H4 (cell line): ENCODE measurements at places on chromosomes 4 and X. TPM values are rescaled to one million over a fixed set of nuclear protein-coding genes. Genes with fewer than 3 reads are reported as not detected.
A peak's percentile ranks its signal among the peaks of the same experiment; 100 is the strongest.

- DNase-seq: no peak
Observed at GRCh38 chr4:3663791-3664190, 102.4 kb upstream of the ADRA2C start.

- peak; percentile 87 for DNase-seq
Observed at GRCh38 chr4:14916554-14917297, 85.6 kb upstream of the CPEB2 start.

- no peak for DNase-seq
Observed at GRCh38 chrX:64427787-64428186, 32.5 kb upstream of the MTMR8 start.

DNA sequence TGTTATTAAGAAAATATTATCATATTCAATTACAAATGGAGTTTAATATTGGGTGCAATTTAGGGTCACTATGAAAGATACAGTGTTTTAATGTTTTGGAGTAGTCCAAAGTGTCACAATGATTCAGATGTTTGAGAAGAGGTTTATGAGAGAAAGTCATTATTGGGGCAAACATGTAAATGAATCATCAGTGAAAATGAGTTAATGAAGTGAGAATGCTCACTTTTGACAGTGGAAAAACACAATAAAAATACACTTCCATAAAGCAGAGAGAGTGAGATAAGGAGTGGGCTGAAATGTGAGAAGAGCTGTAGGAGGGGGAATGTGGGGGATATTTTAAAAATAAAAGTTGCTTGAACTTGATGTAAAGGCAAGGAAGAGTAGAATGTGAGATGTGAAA lies 957.1 kb downstream of the PCDH18 start:
- no peak for DNase-seq

The ASB12 gene
- not detected in 2 replicates for total RNA-seq

The CT45A2 gene
- total RNA-seq: not detected in 2 replicates

The SPANXD gene
- total RNA-seq: 65.9 and 74.7 TPM in 2 replicates

The WDR17 gene
- 1.7 and 3.4 TPM in 2 replicates for total RNA-seq

The GAB1 gene
- total RNA-seq: 9.0 and 16.8 TPM in 2 replicates

The FREM3 gene
- total RNA-seq: not detected in 2 replicates
